ENCODE measurements at places on chromosomes 11 and 22.
A peak's percentile ranks its signal among the peaks of the same experiment; 100 is the strongest.

DNA sequence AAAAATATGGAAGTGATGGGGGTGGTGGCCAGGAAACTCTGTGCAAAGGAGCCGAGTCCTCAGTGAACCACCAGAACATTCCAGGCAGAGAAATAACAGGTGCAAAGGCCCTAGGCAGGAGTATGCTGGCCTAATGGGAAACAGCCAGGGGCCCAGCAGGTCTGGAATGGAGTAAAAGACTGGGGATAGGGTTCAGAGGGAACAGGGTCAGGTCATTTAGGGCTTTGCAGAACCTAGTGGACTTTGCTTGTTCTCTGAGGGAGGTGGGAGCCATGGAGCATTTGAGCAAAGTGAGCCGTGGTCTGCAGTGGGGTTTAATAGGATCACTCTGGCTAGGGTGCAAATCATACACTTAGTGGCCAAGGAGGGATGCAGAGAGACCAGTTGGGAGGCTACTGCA is 8.7 kb downstream of the CRYBB3 start:
- no peak for DNase-seq

DNA sequence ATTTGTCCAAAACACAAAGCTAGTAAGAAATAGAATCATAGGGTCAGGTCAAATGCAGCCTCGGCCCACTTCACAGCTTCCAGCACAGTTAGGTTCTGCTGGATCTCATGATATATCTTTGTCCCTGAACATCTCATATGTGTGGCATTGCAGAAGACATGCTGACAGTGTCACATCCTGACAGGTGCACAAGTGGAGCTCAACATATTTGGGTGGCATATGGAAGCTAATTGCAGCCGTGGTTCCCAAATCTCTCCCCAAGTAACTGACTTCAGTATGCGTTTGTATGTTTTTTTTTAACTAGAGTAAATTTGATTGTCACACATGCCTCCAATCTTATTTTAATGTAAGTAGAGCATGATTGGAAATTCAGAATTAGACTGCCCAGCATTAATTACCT is 33.4 kb downstream of the NAV2 start:
- no peak for DNase-seq

GRCh38 chr22:29738118-29738815 is 18.5 kb downstream of the CABP7 start:
- no peak for DNase-seq

DNA sequence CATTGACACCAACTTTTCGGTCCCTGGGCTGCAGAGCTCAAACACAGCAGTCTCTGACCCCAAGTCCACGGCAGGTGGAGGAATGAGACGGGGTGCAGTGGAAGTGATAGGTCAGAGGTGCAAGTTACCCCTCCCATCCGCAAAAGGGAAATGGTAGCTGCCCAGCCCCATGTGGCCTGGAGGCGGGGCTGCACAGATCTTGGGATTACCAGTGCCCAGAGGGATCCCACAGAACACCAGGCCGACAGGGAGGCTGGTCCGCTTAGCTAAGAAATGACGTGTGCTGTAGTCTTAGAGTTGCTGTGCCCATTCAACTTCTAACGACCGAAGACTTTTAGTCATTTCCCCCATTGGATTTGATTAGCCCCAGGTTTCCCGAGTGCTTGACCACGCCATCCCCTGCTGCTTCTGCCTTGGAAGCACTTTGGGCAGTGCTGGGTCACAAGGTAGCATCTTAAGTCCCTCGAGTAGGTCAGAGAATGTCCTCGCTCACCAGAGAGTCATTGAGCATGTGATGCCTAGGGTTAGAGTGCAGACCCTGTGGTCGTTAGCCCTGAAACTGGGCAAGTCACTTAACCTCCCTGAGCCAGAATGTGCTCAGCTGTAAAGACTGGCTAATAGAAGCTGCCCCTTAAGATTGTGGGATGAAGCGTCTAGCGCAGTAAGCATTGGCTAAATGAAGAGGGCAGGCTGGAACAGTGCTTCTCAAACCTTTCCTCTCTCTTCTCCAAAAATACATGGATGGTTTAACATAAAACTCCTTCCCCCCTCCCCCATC is 4.2 kb downstream of the PTGDR2 start:
- no peak for DNase-seq

- no peak for DNase-seq
Measured at GRCh38 chr22:32571761-32572160, 97.2 kb downstream of the FBXO7 start.

DNA sequence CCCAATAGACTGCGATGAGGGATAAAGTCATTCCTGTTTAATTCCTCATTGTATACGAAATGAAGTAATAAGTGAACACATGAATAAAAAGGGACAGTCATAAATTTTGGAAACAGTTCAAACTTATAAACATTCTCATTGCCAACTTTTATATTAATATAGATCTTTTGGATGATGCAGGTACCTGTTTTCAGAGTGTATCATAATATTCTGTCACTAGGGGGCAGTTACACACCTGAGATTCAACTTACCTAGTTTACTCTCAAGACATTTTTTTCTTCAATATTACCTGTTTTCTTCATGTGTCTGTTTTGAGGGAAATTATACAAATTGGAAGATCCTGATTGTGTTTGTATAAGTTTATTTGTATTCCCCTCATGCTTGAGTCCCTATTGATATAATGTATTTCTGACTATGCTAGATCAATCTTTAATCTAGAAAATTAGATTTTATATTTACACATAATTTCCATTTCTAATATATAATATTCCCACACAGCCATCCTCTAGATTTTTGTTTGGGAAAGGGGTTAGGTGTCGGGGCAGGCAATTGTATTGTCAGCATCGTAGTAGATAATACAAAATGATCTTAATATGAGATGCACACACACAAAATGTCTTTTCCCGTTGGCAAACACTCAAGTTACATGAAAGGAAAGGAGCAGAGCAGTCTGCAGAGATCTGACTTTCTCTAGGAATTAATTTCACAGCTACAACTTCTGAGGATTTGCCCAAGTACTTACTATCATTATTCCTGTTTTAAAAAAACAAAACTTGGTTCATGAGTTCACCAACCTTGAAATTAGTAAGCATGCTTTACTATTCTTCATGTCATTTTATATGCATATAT is 18.4 kb downstream of the FDX1 start:
- DNase-seq = no peak

GRCh38 chr11:76139314-76139713 is 67.0 kb downstream of the WNT11 start:
- no peak for DNase-seq

- no peak for DNase-seq
Measured at GRCh38 chr11:113778111-113778910, 1.3 kb upstream of the CLDN25 start.

DNA sequence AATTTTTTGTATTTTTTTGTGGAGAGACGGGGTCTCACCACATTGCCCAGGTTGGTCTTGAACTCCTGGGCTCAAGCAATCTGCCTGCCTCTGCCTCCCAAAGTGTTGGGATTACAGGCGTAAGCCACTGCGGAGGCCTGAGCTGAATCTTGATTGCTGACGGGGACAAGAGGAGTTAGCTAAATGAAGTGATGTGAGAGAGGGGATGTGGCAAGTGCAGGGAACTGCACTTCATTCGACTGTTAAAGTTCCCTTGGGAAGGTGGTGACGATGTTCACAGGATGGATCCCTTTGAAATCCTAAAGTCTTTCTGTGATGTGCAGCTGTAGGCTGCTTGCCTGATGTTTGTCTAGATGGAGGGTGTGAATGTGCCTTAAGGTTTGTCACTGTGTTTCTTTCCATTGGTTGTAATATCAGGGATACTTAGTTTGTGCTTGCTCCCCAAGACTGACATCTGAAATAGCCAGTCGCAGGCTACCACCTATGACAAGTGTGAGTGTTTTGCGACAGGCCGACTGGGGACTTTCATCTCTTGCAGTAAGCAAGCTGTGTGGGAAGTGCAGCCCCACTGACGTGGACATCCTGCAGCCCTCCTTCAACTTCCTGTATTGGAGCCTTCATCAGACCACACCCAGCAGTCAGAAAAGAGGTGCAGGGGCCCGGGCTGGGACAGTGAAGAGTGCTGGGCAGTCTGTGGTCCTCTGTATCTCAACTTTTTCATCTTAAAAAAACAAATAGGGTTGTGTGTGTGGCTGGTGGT is 19.6 kb upstream of the CCDC134 start:
- peak; percentile 74 for DNase-seq

DNA sequence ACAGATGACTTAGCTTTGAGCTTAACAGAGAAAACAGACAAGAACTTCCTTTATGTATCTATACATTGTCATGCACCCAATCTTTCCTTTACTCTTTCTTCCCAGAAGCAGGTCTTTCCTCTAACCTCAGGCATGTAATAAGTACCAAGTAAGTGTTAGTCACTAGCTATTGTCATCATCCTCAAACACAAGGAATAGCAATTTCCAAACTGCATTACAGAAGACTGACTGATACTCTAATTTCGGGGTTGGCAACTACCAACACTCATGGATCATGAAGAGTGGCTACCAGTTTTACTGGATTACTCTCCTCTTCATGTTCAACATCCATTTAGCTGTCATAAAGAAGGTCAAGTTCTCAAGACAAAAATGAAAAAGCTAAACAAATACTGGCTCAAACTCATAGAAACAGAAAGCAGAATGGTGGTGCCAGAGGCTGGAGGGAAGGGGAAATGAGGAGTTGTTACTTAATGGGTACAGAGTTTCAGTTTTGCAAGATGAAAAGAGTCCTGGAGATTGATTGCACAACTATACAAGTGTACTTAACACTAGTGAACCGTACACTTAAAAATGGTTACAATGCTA is 111.6 kb downstream of the SIK3 start:
- no peak for DNase-seq

DNA sequence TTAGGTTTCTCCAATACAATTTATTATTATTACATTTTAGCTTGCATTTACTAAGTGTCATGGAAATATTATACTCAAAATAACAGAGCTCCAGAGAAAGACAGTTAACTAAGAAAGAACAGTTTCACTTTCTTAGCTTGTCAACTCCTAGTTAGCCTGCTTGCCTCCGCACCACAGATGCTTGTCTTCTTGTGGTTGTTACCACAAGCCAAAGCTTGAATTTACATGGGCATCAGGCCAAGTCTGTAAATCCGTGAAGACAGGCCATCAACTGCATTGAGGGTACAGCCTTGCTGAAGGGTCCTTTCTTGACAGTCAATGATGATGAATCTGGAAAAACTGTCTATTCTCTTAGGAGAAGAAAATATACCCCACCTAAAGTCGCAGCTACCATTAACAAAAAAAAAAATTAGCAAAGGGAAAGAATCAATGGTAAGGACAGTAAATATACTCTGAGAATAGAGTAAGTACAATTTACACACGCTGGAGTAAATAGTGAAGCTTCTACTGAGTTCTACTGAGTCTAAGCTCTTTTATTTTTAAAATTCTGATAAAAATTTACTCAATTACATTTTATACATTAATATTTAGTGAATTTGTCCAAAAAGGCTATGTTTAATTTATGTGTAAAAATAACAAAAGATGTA is 15.6 kb upstream of the DENND5A start:
- DNase-seq = peak; percentile 15

GRCh38 chr11:12189543-12190235 is 79.3 kb downstream of the MICAL2 start:
- DNase-seq = peak; percentile 31

GRCh38 chr11:102495161-102496042 is 35.1 kb downstream of the MMP7 start:
- DNase-seq = peak; percentile 35

GRCh38 chr11:6778518-6778917 is 4.3 kb upstream of the OR2AG1 start:
- no peak for DNase-seq

DNA sequence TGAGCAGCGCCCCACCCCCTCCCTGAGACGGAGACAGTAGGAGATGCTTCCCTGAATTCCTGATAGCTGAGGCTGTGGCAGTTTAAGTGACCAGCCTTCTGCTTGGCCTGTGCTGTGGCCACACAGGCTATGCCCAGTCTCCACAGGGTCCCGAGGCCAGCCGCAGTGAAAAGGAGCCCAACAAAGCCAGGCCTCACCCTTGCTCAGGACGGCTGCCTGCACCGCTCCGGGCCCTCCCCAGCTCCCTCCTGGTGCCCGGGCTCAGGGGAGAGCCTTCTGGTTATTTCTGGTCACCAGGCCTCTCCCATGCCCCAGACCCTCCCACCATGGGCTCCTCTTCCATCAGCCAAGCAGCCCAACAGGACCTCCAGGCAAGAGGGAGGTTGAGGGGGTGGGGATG is 28.8 kb downstream of the LRRC10B start:
- DNase-seq = no peak

DNA sequence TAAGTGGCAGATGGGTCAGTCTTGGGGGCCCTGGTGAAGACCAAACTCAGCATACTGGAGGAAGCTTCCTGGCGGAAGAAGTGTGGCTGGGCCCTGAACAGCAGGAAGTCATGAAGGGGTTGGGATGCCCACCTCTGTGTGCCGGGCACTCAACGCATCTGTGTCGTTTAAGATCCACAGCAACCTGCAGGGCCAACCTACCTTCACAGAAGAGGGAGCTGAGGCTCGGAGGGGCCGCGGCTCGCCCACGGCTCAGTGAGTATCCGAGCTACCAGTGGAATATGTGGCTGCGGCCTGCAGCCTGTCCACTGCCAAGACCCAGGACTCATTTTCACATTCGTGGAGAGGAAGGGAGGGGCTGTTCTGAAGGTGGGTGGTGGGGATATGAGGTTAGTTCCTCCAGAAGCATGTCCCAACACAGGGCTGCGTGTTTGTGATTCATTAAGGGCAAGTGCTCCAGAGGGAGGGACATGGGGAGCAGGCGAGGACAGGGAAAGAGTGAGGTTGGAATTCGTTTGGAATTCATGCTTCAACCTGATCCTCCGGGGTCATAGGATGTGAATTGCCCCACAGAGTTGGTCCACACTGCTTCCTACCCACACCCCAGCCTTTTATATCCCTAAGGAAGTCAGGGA is 99.6 kb downstream of the MPPED1 start:
- no peak for DNase-seq

GRCh38 chr11:67301951-67302516 is 1.3 kb upstream of the SSH3 start:
- no peak for DNase-seq

DNA sequence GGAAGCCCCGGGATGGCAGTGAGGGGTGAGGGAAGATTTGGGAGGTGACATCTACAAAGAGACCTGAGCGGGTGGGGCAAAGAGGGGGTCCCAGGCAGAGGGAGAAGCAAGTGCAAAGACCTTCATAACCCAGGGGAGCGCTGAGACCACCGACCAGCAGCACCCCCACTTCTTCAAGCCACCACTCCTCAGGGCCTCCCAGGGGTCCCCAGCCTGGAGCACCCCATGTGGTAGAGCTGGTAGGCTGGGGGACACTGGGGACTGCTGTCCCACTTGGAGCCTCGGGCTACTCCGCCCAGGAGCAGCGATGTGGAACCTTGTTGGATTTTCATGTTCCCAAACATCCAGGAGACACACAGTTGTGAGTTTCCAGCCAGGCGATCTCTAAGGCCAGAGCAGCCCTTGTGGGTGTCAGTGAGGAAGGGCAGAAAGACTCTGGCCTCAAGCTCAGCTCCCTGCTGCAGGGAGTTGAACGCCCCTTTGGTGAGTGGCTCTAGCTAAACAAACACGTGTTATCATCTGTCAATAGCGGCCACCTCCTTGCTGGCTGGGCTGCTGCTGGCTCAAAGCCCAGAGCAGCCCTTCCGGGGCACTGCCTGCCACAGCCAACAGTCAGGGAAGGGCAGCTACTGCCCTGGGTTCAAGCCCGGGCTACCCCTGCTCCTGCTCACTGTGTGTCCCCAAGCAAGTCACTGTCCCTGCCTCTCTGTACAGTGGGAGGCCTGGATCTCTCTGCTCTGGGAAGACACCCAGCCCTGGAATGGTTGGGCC is 25.7 kb upstream of the CHKA start:
- no peak for DNase-seq

All from stimulated activated CD4-positive, alpha-beta T cell treated with anti-CD3 and anti-CD28 coated beads, TNF-alpha, amount 100 ng/mL, for 1 hour (primary cell).